ENCODE measurements at places on chromosomes 2 and 18.

GRCh38 chr2:49972699-49973098 is 818.4 kb upstream of the FSHR start:
- no peak for DNase-seq

- DNase-seq = no peak
Observed at GRCh38 chr2:232296776-232297525, 81.6 kb upstream of the ALPP start.

DNA sequence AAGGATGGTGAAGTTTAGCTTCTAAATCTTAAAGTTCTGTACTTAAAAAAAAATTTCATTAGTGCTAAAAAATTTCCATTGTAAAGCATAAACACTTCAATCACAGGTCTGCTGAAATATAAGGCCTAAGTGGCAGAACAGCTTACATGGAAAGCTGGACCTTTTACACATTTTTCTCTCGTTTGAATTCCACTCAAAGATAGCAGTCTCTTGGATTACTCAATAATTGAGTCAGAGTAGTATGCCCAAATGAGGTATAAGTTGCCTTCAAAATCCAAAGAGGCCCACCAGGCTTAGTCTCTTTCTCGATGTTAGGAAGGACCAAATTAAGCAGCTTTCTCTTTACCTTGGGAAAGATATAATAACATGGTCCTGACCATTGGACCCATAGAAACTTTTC is 220.4 kb upstream of the CWC22 start:
- no peak for DNase-seq

DNA sequence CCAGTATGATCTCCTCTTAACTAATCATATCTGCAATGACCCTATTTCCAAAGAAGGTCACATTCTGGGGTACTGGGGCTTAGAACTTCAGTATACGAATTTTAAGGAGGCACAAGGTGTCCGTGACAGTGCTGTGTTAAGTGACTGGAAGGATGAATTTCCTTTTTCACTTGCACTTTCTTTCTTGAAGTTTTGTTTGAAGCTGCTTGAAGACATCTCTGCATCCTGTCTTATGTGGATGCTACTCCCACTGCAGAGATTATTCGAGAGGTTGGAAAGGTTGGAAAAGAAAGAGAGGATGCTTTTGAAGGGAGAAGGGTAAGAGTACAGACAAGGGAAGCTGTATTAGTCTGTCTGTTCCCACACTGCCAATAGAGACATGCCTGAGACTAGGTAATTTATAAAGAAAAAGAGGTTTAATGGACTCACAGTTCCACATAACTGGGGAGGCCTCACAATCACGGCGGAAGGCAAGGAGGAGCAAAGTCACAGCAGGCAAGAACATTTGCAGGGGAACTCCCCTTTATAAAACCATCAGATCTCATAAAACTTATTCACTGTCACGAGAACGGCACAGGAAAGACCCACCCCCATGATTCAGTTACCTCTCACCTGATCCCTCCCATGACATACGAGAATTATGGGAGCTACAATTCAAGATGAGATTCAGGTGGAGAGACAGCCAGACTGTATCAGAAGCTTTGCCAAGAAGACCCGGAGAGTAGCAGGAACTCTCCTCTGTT is 3.6 kb upstream of the RNF144A start:
- no peak for DNase-seq

GRCh38 chr2:206798000-206798399 is 32.6 kb downstream of the FASTKD2 start:
- DNase-seq = no peak

- DNase-seq = no peak
Observed at GRCh38 chr2:157190151-157190550, 67.4 kb upstream of the GALNT5 start.

DNA sequence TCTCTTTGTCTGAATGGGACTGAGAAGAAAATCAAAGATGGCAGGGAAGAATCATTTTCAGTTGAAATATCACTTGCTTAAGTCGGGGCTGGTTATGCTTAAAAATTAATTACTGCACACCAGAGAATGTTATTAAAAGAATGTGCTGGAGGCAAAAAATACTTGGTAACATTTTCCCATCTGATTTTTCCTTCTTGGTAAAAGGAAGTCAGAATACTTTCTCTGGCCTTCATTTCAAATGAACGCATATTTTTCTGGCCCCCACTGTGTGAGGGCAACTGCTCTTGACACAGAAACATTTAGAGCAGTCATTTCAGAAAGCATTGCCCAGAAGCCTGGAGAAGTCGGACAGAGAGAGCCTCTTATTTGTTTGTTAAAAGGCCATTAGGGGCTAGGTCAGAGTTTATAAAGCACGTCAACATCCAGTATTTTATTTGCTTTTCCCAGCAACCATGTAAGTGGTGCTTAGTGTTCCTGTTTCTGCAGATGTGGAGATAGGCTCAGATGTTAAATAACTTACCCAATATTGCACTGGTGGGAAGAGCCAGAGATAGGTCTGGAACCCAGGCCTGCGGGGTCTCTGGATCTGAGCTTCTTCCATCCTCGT is 32.9 kb upstream of the LYPD6B start:
- no peak for DNase-seq

DNA sequence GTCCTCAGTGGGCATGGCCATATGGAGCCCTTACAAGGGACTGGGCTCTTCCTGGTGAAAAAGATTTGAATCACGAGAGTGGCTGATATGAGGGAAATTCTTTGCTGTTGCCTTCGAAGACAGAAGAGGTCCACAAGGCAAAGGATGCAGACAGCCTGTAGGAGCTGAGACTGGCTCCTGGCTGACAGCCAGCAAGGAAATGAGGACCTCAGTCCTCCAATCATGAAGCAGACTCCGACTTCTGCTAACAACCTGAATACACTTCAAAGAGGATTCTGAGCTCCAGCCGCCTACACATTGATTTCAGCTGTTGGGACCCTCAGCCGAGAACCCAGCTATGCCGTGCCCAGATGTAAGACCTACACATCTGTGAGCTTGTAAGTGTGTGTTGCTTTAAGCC is 3.0 kb upstream of the ST8SIA5 start:
- DNase-seq = no peak

GRCh38 chr2:191386938-191387536 is 141.8 kb downstream of the MYO1B start:
- DNase-seq = no peak

DNA sequence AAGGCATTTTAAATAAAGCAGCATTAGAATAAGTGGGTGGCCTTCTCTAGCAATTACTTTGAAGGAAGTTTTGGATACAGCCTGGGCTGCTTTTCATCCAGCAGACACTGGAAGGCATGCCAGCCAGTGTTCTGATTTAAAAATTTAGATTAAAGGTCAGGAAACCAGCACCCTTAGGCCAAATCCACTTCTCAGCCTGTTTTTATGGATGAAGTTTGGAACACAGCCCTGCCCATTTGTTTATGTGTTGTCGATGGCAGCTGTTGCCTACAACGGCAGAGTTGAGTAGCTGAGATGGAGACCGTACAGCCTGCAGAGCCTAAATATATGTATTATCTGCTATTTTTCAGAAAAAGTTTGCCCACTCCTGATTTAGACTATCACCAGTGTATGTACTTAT is 313.6 kb upstream of the ACVR2A start:
- DNase-seq = no peak

DNA sequence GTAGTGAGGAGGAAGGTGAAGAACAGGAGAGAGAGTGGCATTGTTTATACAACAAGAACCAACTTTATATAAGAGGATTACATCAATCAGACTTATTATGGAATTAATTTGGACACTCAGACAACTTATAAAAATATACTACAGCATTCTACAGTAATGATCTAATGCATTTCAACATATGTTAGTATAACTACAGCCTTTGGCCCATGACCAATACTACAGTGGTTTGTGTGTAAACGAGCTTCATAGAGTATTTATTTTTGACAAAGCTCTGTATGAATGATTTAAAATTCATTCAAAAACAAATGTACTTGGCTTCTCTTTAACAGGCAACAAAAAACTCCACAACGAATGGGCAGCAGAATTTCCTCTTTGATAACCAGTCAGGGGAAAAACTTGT is 72.8 kb downstream of the ZNF521 start:
- no peak for DNase-seq

GRCh38 chr2:105454801-105455485 is 56.1 kb upstream of the FHL2 start:
- DNase-seq = no peak

GRCh38 chr2:47946593-47946992 is 40.3 kb upstream of the FBXO11 start:
- no peak for DNase-seq

GRCh38 chr18:49030692-49031443 is 80.1 kb upstream of the SMAD7 start:
- DNase-seq = no peak

- no peak for DNase-seq
Observed at GRCh38 chr2:2234398-2235195, 96.5 kb downstream of the MYT1L start.

- no peak for DNase-seq
Observed at GRCh38 chr2:45974762-45975408, 322.3 kb upstream of the EPAS1 start.

GRCh38 chr2:12501469-12502158 is 215.1 kb upstream of the TRIB2 start:
- DNase-seq = peak; percentile 56

DNA sequence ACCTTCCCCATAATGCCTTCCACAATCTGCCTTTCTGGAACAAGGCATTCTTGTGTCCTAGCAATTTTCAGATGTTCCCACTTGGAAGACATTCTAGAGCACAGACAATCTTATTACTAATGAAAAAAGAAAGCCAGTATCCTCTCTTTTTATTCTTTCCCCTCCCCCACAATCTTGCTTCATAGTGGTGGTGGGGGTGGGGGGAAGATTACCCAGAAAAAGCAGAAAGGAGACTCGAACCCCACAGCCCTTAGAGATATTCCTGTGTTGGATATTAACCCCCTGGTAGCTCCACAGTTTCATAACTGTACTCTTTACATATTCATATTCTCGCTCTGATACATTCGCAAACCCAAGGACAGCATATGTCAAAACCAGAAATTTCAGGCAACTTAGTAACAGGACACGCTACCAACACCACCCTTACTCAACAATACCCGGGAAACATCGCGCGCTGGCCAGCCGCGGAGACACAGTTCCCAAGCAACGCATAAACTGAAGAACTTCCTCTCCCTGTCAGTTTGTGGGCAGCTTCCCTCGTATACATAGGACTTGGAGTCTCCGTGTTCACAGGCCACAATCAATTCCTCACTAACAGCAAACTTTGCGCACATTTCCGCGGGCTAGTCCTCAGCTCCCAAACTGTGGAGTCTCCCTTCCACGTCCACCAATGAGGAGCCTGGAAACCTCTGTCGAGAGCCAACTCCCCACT is 793 bp downstream of the NR4A2 start:
- DNase-seq = no peak

DNA sequence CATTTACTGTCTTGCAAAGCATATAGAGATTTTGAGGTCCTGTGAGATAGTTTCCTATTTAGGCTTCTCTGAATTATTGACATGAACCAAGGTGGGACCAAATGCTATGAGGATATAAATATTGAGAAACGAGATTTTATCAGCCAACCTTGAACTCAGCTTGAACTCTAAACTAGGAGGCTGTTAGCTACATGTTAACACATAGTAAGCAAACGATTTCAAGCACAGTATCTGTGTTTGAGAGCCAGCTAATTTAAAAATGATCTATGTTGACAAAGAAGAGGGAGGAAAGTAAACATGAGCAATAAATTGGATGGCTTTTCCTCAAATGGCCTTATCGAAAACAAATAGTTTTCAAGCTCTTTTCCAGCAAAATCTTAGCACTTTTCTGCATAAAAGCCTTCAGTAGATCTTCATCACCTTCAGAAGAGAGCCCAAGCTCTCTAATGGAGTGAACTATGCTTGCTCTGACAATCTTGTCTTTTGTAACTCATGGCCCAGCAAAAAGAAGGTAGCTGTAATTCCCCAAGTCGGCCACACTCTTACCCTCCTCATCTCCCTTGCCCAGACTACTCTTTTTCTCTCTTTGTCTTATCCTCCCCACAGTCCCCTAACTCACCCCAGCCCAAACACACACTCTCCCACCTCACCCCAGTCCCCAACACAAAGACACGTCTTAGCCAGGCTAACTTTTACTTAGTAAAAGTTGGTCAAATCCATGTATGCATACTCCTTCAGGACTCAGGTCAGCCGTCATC is 14.7 kb downstream of the CD28 start:
- no peak for DNase-seq

DNA sequence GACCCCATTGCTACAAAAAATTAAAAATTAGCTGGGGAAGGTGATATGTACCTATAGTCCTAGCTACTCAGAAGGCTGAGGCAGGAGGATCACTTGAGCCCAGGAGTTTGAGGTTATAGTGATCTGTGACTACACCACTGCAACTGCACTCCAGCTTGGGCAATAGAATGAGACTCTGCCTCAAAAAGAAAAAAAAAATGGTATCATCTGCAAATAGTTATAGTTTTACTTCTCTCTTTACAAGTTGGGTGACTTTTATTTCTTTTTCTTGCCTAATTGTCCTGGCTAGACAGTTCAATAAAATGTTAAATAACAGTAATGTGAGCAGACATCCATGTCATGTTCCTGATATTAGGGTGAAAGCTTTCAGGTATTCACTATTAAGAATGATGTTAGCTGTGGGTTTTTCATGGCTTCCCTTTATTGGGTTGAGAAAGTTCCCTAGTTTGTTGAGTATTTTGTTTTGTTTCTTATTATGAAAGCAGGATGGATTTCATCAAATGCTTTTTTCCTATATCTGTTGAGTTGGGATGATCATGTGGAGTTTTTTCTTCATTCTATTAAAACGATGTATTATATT is 24.9 kb upstream of the ACOXL start:
- DNase-seq = no peak

DNA sequence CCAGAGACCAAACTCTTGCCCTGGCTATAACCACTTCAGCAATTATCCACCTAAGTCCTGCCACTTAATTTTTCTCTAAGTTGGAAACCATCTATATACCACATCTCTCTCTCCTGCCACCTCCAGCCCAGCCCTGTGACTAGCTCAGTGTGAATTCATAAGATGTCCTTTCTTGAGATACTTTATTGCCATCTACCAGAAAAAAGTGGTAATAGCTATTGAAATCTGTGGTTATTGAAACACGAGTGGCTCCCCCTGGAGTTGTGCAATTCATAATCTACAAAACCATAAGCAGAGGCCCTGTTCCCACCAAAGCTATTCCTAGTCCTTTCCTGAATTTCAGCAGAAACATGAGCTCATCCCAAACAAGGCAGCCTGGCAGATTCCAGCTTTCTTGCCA is 324.0 kb downstream of the TXNL1 start:
- DNase-seq = no peak

- DNase-seq = no peak
Observed at GRCh38 chr2:7977981-7978380, 703.9 kb upstream of the ID2 start.

GRCh38 chr2:120398996-120399888 is 53.3 kb downstream of the INHBB start:
- no peak for DNase-seq

- DNase-seq = no peak
Observed at GRCh38 chr2:99317161-99317872, 16.3 kb upstream of the LYG1 start.

GRCh38 chr2:140288213-140288612 is 1508.0 kb upstream of the NXPH2 start:
- DNase-seq = no peak

- DNase-seq = no peak
Observed at GRCh38 chr2:150464986-150465385, 22.5 kb downstream of the RND3 start.

GRCh38 chr2:66109419-66109818 is 325.5 kb upstream of the MEIS1 start:
- no peak for DNase-seq
